Fibroblast of the conjunctiva (primary cell): ENCODE measurements at places on chromosomes 5 and 9.

DNA sequence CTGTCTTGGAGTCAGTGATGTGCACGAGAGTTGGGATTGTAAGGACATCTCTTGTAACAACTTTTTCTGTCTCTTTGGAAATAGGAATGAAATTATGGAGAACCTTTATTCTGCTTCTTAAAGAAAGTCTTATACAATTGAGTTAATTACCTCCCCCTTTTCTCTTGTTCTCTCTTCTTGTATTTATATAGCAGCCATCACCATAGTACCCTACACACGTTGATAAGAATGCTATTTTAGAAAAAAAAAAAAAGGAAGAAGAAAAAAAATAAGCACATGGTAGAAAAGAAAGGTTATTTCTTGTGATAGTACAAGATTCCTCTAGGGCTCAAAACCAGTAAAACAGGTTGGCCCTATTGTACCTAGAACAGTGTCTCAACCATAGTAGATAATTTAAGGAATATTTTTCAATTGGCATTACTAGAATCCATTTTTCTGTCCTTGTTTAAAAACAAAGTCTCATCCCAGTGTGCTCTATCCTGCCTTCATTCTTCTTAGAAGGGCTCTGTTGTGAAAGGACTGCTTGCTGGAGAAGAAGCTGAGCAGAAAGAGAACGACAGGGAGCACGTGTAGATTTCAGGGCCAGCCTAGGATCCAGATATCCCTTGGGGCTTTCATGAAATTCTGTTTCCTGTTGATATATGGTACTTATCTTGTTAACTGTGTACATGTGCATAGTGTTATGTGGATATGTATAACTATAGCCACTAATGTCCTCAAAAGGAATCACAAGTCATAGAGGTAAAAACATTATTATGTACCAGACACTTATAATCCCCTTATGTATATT is 392.3 kb upstream of the MEF2C start:
- DNase-seq = no peak

DNA sequence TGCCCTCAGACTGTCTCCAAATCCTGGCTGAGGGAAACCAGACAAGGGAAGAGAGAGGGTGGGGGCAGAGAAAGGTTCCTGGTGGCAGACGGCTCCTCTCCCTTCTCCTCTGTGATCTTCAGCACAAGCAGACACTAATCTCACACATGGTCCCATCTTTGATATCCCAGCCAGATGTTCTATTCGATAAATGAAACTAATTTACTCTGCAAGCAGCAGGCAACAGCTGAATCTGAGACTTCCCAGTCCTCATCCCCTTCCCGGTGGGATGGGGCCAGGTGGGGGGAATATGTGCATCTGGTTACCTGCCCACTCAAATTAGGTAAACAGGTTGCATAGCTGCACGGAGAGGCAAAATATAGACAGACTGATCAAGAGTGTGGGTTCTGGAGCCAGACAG is 208.9 kb upstream of the PANK3 start:
- DNase-seq = no peak

GRCh38 chr5:33834334-33834733 is 57.5 kb downstream of the ADAMTS12 start:
- no peak for DNase-seq

- no peak for DNase-seq
Measured at GRCh38 chr5:75734913-75735789, 17.9 kb upstream of the POC5 start.

- DNase-seq = peak; percentile 64
Measured at GRCh38 chr5:96752341-96753016, 55.3 kb downstream of the ERAP1 start.

DNA sequence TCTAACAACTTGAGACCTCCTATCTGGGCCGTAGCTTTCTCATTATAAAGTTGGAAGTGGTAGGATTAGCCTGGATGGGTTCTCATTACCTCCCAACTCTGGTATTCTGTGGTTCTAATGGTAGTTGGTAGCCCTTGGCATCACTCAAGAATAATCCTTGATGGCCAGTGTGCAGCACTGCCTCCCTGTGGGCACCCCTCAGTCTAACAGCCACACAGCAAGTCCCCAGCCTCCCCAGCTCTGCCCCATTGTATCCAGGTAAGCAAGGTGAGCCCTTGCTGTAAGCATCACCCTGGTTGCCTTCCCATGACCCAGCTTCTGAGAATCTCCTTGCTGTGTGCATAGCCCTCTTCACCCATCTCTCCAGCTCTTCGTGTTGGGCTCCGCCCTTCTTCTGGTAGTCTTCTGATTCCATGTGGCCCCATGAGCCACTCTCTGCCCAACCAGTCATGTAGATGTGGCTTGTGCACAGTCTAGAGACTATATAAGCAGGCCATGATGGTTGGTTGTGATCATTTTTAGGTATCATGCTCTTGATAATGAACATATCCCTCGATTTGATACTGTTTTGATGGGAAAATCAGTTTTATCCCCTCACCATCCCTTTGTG is 57.6 kb upstream of the GRHPR start:
- no peak for DNase-seq

DNA sequence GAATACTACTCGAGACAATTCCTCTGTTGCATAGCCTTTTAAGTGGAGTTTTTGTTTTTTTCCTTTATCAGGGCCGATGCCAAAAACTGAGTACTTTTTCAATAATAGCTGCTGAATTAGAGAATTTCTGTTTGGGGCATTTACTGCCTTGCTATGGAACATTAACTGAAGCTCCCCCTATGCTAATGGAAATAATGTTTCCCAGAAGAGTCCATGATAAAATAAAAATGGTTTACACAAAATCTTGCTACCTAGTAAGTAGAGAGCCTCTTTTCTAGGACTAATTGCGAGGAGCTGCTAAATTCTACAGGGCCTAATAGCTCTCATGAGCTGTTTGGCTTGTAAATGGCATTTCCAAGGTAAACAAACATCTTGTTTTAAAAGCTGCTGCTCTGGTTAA is 128.2 kb upstream of the MYO10 start:
- DNase-seq = no peak

GRCh38 chr5:17832949-17833745 is 198.9 kb downstream of the TAF11L14 start:
- no peak for DNase-seq

DNA sequence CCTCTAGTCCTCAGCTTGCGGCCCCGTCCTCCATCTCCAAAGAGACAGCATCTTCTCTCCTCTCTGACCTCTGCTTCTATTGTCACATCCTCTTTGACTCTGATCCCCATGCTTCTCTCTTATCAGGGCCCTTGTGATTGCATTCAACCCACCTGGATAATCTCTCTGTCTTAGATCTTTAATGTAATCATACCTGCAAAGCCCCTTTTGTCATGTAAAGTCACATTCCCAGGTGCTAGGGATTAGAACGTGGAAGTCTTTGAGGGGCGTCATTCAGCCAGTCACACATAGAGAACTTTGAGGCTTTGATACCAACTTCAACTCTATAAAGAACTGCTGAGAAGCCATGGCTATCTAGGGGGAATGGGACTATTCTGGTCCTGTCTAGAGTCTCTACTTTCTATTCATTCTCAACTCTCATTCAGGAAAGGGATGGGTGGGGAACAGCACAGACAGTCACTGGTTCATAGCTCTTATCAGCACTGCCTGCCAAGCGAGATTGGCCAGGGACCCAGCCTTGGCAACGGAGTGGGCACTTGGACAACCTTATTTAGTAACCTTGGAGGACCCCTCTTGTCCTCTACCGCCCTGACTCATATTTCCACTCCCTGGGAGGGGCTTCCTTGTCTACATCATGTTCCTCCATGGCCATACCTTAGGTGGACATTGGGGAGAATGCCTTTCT is 29.0 kb downstream of the TAS2R1 start:
- DNase-seq = no peak

DNA sequence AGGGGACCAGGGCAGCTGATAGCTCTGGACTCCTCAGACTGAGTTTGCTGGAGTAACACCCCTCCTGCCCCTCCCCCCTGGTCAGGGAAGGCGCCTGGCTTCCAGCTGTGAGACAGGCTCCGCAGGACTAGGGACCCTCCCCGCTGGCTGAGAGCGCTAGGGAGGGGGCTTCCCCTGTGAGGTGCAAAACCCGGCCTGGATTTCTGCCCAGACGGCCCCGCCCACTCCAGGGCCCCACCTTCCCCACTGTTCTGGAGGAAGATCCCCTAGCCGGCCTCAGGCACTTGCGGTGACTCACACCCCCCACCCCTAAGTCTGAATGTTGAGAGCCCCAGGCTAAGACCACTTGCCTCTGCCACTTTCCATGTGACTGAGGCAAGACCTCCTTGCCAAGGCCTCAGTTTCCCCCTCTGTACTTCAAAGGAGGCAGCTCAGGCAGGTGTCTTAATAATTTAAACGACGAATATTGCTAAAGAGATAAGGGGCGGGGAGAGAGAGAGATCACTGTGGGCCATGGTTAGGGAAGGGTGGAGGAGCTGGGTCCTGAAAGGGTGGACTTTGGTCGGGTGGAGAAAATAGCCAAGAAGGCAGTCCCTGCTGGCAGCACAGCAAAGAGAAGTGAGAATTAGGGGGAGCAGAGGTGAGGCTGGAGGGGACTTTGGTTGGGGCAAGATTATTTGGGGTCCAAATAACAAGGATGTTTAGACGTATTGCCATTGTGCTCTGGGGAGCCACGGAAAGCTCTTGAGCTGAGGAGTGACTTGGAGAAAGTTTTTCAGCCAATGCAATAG is 1.0 kb upstream of the DAB2IP start:
- peak; percentile 41 for DNase-seq
